Fibroblast of skin of abdomen (primary cell): ENCODE measurements at places on chromosomes 16 and 17.

- peak; percentile 96 for DNase-seq
Measured at GRCh38 chr17:35244341-35245195, 1.7 kb downstream of the SLFN5 start.

GRCh38 chr17:2025220-2025621 lies at the start of gene RTN4RL1:
RTN4RL1 (minus strand) TSS chr17:2025334; CDS start chr17:2024865, 469 bp downstream.
- DNase-seq = peak; percentile 58

DNA sequence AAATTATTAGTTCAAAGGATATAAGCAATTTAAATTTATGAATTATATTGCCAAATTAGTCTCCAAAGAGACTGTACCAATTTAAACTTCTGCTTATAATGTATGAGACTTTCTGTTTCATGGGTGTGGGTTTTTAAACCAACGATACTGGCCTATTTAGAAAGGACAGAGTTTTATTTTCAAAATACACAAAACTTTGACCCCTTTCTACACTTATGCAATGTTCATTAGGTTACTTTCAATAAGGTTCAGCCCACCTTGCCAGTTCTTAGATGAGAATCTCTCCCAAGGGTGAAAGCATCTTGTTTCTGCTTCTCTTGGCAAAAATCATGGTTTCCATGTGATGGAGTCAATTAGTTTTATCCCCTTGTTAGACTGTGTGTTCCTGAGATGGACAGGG lies 84.7 kb downstream of the MYO1D start:
- DNase-seq = no peak

DNA sequence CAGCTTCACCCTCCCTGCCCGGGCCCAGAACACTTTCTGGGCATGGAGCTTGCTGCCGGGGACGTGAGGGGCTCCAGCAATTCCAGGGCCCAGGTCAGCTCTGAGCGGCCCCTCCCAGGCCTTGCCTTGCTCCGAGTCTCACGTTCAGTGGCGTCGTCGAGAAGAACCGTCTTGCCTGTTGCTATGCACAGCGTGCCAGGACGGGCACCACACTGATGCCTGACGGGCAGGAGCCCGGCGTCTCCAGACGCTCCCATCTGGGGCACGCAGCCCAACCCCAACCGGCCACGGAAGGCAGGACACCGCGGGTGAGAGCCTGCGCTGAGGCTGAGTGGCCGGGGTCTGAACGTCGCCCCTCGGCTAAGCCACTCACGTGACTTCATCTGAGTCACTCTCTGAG lies 27.1 kb downstream of the TIMM22 start:
- no peak for DNase-seq

- no peak for DNase-seq
Measured at GRCh38 chr16:8894736-8895334, 12.7 kb downstream of the LITAFD start.

DNA sequence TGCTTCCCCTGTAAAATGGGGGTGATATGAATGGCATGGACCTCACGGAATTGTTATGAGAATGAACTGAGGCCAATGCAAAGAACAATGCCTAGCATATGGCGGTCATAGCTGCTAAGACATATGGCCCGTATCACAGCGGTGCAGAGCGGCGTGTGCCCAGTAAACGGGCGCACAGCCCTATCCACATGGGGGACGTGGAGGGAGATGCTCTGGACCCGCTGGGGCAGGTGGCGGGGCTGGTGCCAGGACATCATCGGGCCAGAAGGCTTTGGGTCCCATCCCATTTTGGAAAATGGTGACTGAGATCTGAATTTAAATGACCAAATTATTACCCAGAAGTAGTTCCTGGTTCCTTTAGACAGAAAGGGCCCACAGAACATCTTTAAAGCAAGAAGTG lies 18.5 kb upstream of the CPSF4L start:
- DNase-seq = no peak

DNA sequence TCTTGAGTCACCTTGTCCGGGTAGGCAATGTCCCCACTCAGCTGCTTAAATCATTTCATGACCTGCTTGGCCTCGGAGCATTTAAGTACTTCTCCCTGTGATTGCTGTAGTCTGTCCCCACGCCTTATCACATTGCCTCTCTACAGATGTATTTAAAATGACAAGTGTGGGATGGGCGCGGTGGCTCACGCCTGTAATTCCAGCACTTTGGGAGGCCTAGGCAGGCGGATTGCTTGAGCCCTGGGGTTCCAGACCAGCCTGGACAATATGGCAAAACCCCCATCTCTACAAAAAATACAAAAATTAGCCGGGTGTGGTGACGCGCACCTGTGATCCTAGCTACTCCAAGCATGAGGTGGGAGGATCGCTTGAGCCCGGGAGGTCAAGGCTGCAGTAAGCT lies 1.3 kb upstream of the GJC1 start:
- no peak for DNase-seq

DNA sequence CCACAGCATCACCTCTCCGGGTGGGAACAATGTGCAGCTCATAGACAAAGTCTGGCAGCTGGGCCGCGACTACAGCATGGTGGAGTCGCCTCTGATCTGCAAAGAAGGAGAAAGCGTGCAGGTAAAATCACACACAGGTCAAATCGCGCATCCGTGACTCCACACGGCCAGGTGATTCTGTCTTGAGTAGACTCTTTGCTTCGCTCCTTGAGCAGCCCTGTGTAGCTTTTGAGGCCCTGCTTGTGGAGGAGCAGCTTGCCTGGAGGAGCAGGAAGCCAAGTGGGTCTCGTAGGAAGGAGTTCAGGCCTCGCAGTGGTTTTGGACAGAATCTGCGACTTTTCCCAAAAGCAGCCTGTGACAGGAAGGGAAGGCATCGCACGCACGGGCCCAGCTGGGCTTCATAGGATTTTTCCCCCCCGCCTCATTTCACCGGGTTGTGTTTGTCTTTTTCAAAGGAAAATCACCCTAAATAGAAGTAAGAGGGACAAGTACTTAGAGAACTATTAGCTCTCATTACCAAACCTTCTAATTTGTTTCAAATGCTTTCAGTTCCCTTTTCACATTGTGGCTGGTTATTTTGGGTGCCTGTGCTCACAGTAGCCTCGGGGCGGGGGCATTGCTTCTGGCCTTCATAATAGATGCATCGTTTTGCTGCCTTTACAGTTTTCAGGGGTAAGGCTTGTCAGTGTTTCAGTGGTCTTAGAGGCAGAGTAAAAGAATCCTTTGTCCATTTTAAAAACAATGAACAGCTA lies 71.5 kb downstream of the SEC14L1 start:
- DNase-seq = no peak

GRCh38 chr16:67006930-67007658 lies 18.7 kb downstream of the CES4A start:
- peak; percentile 27 for DNase-seq

DNA sequence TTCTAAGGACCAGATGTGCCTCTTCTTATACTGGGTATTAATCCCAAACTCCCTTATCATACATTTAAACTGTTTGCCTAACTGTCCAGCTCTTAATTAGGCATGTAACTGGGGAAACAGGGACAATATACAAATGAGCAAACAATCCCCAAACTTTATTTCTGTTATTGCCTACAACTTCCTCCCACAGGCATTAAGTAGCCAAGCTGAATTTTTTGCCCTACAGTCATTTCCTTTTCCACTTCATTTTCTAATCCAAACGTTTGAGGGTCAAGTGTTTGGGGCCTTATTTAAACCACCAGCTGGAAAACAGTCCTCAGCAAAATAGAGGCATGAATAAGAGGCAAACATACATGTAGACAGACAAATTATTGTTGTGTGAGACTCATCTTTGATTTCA lies 77.4 kb upstream of the CCL2 start:
- DNase-seq = peak; percentile 53

GRCh38 chr16:12614662-12615278 lies 188.9 kb downstream of the CPPED1 start:
- no peak for DNase-seq

DNA sequence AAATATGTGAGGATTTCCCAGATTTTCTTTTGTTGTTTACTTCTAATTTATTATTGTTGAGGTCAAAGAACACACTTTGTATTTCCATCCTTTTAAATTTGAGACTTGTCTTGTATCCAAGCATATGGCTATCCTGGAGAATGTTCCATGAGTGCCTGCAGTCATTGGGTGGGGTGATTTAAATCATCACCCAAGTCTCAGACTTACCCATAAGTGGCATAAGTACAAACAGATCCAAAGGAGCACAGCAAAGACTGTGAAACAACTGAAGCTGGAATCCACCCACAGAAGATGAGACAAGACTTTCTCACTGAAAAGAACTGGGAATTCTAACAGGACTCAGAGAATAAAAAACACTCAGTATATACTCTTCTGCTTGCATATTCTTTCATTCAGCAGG lies 239.9 kb downstream of the CEP112 start:
- no peak for DNase-seq

- DNase-seq = peak; percentile 93
Measured at GRCh38 chr17:1422885-1423284, 22.9 kb upstream of the YWHAE start.

DNA sequence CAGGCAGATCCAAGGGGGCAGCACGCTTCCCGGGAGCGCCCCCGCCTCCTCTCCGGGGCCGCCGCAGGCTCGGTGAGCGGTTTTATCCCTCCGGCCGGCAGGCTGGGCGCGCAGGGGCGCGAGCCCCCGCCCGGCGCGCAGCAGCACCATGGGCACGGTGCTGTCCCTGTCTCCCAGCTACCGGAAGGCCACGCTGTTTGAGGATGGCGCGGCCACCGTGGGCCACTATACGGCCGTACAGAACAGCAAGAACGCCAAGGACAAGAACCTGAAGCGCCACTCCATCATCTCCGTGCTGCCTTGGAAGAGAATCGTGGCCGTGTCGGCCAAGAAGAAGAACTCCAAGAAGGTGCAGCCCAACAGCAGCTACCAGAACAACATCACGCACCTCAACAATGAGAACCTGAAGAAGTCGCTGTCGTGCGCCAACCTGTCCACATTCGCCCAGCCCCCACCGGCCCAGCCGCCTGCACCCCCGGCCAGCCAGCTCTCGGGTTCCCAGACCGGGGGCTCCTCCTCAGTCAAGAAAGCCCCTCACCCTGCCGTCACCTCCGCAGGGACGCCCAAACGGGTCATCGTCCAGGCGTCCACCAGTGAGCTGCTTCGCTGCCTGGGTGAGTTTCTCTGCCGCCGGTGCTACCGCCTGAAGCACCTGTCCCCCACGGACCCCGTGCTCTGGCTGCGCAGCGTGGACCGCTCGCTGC lies 832 bp downstream of the CDK5R1 start:
- DNase-seq = peak; percentile 10

GRCh38 chr16:70402916-70403659 lies 35.8 kb downstream of the ST3GAL2 start:
- peak; percentile 33 for DNase-seq

DNA sequence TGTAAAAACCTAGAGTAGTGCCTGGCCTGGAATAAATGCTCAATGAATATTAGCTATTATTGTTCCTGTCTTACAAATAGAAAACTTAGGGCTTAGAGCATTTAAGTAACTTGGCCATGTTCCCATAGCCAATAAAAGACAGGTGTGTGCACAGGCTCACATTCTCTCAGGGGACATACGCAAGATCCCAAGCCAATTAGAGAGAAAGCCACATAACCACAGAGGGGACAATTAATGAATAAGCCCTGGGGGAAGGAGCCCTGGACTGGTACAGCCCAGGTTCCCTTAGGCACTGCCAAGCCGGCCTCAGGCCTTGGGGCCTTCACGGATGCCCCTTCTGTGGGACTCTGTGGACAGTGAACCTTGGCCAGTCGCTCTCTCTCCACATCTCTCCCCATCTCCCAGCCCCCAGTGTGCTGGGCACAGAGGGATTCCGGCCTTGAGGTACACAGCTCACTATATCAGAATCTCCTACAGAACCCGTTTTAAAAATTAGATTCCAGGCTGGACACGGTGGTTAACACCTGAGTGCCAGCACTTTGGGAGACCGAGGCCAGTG lies 27.3 kb upstream of the ABCC12 start:
- no peak for DNase-seq

DNA sequence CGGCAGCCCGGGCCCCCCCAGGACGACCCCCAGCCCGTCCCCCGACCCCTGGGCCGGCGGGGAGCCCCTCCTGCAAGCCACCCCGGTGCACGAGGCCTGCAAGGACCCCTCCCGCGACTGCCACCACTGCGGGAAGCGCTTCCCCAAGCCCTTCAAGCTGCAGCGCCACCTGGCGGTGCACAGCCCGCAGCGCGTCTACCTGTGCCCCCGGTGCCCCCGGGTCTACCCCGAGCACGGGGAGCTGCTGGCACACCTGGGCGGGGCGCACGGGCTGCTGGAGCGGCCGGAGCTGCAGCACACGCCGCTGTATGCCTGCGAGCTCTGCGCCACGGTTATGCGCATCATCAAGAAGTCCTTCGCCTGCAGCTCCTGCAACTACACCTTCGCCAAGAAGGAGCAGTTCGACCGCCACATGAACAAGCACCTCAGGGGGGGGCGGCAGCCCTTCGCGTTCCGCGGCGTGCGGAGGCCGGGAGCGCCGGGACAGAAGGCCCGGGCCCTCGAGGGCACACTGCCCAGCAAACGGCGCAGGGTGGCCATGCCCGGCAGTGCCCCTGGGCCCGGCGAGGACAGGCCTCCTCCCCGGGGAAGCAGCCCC lies 15.6 kb upstream of the ZFPM1 start:
- DNase-seq = no peak

DNA sequence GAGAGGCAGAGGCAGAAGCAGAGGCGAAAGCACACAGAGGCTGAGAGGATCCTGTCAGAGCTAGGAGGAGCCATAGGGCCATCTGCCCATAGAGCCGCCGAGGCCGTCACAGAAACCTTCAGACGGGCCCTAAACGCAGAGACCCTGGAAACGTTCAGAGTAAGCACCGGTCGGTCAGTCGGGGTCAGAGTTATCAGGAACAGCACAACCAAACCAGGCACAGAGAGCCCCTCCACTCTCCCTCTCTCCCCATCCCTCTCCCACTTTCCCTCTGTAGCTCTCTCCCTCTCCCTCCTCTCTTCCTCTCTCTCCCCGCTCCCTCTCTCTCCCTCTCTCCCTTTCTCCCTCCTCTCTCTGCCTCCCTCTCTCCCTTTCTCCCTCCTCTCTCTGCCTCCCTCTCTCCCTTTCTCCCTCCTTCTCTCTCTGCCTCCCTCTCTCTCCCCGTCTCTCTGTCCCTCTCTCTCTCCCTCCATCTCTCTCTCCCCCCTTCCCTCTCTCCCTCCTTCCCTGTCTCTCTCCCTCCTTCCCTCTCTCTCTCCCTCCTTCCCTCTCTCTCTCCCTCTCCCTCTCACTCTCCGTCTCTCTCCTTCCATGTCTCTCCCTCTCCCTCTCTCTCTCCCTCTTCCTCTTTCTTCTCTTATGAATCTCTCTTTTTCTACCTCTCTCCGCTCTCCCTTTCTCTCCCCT lies 138.9 kb downstream of the C16orf95 start:
- DNase-seq = peak; percentile 28
